ENCODE measurements at places on chromosomes 5 and 9.
A peak's percentile ranks its signal among the peaks of the same experiment; 100 is the strongest.

- DNase-seq: peak; percentile 63
Measured at GRCh38 chr5:126002222-126002897, 420.8 kb upstream of the GRAMD2B start.

DNA sequence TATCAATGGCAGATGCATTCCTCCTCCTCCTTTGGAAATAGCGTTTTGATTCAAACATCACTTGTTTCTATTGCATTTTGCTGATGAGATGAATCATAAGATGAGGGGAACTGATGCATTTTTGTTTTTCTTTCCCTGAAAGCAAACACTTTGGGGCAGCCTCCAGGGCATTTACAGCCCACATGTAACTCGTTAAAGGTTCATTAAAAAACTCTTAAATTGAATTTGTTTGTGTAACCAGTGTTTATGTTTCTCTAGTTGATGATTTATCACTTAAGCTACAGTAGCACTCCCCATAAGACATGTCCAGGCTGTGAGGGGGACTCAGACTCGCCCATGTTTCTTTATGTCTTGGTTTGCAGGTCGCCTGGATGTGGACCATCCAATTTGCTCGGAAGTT lies 246.1 kb upstream of the ANKH start:
- DNase-seq: no peak

- DNase-seq: peak; percentile 77
Measured at GRCh38 chr9:81028504-81028903, 660.8 kb downstream of the TLE1 start.

GRCh38 chr5:33242277-33242676 lies 198.5 kb upstream of the TARS1 start:
- DNase-seq: no peak

GRCh38 chr9:68640421-68641089 lies 64.5 kb upstream of the PIP5K1B start:
- DNase-seq: no peak

DNA sequence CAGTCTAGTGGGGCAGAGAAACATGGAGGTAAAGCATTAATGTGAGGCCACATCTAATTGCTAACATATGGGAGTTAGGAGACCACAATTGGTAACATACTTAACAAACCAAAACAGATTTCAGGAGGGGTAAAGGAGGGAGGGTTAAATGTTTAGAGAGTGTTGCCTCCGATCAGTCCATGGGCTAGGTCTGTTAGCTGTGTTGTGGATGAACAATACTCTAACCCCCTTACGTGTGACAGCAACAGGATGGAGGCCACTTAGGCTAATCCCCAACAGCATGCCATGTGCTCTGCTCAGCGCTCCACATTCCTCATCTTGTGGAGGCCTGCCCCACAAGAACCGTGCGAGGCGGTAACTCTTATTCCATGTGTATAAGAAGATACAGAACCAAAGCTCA lies 167.0 kb downstream of the CRB2 start:
- DNase-seq: peak; percentile 50

GRCh38 chr5:154737667-154738320 lies 17.4 kb upstream of the LARP1 start:
- no peak for DNase-seq

- no peak for DNase-seq
Measured at GRCh38 chr5:8700671-8701070, 831.7 kb downstream of the MTRR start.

GRCh38 chr9:114308361-114308950 lies 14.4 kb upstream of the ORM1 start:
- DNase-seq: no peak

GRCh38 chr9:136599811-136600660 lies 54.2 kb upstream of the NOTCH1 start:
- no peak for DNase-seq

GRCh38 chr9:132877824-132878694 lies at the start of gene AK8:
Gene AK8, minus strand, starts transcription at chr9:132878284. Its CDS starts 29 bp downstream, at chr9:132878255.
- peak; percentile 73 for DNase-seq

DNA sequence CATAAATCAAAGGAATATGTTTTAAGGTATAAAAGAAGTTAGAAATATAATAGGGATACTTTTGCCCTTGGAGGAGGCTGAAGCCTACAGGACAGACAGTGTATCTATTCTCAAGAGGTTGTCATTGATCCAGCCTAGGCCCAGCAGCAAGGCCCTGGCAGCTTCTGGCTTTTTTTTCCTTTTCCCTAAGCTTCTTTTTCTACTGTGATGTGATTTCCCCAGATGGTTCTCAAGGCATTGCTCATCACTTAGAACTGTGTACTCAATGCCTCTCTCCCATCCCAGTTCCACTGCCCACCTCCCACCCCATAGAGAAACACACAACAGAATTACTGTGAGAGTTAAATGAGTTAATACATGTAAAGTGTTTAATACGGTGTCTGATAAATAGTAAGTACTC lies 88.6 kb downstream of the SLC44A1 start:
- peak; percentile 59 for DNase-seq

DNA sequence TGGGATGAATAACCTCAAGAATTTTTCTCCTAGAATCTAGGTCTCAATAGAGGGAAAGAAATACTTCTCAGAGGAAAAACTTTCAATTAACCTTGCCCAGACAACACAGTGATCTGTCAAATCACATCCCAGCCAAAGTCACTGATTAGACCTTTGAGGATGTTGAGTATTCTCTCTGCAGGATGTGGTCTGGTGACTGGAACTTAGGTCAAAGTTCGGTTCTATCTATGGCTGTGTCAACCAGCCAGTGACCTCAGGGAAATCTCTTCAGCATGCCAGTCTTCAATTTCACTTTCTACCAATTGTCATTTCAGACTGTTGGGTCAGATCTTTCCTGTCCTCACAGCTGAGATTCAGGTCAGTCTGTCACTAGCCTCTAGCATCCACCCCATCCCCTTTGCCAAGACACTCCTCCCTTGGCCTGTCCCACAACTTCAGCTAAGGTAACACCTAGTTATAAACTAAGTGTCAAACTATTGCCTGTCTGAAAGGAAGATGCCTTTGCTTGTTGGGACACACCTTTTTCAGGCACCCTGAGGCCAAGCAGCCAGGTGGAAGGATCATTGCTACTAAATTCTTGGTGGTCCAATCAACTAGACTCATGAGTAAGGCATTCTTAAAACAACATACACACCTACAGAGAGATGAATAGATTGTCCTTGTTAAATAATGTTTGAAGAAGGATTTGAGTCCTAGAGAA lies 156.3 kb upstream of the FST start:
- DNase-seq: peak; percentile 33

- no peak for DNase-seq
Measured at GRCh38 chr5:169226895-169227294, 74.0 kb downstream of the SLIT3 start.

GRCh38 chr9:21778304-21778703 lies 24.1 kb upstream of the MTAP start:
- peak; percentile 82 for DNase-seq

GRCh38 chr9:95174038-95174437 lies 143.5 kb downstream of the FANCC start:
- DNase-seq: no peak

DNA sequence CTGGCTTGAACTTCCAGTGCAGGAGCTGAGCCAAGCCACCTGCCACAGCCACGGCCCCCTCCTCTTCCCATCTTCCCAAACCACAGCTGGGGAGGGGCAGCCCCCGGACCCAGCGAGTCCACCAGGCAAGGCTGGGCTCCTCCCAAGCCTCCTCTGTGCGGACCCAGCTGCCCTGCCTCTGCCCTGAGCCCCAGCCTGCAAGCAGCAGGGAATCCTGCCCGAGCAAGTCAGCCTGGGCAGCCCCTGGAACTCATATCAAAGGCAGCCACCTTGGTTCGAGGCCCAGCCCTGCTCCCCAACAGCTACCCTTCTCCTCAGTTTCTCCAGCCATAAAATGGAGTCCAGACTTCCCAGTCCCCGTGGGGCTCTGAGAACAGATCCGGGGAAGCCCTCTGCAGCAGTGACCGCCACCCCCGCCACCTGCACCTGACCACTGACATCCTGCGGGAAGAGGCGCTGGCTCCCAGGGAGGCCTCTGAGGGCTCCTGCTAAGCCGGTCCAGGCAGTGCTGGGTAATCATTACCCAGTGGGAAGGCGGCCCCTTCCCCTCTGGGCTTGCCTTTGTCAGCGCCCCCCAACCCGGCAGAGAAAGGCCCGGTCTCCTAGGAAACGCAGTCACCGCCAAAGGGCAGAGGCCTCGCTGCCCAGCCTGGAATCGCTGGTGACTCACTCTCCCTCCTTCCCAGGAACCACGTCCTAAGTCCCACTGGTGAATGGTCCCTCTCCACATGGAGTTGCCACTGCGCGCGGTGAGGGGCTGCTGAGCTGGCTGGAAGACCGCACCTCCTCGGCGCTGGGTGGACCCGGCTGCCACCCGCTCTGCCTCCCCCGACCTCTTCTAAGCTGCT lies 1.5 kb downstream of the VAV2 start:
- peak; percentile 71 for DNase-seq

DNA sequence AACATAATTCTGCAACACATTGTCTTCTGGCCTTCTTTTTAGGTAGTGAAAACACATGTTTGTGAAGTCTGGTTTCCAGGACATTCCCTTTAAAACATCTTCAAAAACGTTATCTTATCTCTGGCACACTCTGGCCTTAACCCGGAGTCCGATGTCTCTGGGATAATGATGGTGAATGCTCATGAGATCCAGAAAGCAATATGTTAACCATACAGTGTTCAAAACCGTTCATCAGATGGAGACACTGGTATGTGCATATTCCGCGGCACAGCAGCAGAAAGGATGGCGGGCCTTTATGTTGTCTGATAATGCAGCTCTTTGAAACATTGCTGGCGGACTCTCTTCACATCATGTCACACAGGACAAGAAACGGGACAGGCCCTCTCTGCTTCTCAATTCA lies 605.2 kb downstream of the CCDC171 start:
- DNase-seq: no peak

GRCh38 chr5:54438620-54439389 lies 16.7 kb upstream of the HSPB3 start:
- no peak for DNase-seq

DNA sequence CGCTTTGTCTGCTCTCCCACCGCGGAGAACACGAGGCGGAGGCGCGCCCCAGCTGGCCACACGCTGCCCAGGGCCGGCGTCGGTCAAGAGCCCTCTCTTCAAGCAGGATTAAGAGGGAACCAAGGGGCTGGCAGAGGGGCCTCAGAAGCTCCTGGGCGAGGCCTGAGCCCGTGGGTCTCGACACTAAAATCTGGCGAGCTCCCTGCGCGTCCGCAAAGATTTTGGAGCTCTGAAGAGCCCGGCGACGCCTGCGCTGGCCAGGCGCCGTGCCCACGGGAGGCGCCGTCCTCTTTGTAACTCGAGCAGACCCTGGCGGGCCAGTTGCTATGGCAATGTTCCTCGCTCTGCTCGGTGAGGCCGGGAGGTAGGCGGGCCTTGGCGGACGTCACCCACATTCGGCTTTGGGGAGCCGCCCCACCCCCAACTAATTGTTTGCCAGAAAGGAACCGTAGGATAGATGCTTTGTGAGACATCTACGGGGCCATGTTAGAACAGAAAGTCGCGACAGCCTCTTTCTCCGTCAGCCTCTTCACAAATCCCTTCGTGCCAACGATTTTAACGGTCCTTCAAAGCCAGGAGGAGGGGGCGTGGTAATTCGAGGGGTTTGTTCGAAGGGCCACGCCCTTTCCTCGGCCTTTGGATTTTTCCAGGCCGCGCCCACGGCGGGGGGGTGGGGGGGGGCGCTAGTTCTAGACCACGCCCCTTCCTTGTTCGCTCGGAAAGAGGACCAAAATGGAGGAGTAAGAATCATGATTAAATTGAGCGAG lies 714 bp upstream of the CNOT8 start:
- peak; percentile 96 for DNase-seq

DNA sequence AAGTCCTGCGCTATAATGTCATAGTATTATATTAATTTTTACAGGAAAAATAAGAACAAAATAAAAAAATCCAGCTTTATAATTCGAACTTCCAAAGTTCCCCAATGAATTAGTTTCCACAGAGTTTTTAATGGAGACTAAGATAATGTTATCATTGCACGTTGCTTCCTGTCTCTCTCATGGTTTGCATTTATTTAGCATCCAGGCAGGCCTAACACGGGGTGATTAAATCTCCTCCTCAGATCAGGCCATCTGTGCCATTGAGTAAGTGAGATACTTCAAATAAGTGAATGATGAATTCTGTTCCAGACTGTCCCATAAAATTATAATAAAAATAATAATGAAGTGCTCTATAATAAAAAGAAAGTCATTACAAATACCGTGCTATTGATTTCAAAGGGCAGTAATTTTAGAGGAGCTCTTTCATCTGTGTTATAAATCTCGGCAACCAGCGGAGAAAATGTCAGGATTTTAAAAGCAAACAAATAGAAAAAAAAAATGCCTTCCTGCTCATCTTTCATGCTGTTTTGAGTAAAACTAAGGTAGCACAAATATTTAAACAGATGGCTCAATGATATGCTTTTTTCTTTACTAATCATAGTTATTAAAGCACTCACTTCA lies 570.6 kb upstream of the ZNF608 start:
- DNase-seq: no peak

DNA sequence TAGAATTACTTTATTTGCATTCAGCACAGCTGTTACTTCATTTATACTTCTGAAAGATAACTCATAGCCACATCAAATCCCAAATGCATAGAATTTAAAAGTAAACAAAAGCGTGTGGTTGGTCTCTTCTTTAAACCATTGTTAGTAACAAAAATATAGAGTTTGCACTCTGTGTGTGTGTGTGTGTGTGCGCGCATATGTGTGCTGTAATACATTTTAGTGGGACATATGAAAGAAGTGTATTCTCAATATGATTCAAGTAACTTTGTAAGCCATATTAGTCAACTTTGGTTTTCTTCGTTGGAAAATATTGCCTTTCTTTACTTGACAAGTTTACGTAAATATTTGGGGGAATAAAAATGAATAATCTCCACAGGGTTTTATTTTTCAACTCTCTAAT lies 106.1 kb upstream of the PRRC1 start:
- DNase-seq: no peak

DNA sequence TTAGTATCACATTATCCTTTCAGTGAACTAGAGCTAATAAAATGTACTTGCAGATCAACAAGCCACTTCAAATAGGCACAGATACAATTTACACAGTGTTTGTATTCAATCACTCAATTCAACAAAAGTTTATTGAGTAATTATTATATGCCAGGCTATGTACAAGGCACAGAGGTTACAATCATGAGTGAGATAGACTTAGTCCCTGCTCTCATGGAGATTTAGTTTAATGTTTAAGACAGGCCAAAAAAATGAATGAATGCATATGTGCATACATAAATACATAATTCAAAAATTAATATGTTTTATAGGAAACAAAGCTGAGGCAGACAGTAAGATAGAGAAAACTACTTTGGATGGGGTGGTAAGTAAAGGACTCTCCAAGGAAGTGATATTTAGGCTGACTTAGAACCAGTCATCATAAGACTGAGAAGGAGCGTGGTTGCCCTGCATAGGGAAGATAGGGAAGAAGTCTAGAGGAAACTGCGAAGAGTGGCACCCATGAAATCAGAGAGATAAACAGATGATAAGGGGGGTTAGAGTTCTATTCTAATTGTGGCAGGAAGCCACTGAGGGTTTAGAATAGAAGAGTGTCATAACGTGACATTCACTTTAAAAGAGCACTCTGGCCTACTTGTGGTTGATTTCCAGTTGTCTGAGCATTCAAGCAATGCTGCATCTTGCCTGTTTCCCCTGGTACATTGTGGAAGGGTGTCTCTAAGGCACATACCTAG lies 49.7 kb upstream of the GRAMD2B start:
- DNase-seq: peak; percentile 79

Data from AG10803 (cell line).